ENCODE measurements at places on chromosomes 6 and 20.

DNA sequence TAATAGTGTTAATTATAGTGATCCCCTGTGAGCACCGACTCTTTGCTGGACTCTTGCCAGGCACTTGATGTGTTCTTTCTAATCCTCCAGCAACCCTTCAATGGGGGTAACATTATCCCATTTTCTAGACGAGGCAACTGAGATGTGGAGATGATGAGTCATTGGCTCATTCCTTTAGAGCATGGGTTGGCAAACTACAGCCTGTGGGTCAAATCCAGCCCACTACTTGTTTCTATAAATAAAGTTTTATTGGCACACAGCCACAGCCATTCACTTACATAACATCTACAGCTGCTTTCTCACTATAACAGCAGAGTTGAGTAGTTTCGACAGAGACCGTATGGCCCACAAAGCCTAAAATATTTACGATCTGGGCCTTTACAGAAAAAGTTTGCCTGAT, 249.5 kb upstream of the KCNG1 start:
- DNase-seq: no peak

GRCh38 chr6:35642471-35643161, 46.1 kb downstream of the FKBP5 start:
- no peak for DNase-seq

GRCh38 chr20:38085026-38085425, 51.5 kb downstream of the RPRD1B start:
- no peak for DNase-seq

DNA sequence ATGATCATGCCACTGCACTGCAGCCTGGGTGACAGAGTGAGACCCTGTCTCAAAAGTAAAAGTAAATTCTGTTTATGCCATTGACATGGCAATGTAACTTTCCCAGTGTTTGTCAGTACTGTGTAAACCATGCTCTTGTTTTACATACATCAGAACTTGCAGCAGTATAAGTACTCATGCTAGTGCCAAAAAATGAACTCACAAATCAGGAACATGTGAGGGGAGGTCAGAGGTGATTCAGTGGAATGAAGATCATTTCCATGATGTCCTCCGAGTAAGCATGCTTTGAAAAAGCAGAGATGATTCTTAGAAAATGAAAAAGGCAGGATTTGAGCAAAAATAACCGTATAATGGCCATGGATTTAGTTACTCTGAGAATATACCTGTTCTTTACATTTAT, 81.9 kb downstream of the ANKS1A start:
- DNase-seq: no peak

GRCh38 chr20:35823937-35824336, 52.1 kb downstream of the PHF20 start:
- no peak for DNase-seq

GRCh38 chr6:12401200-12401599, 111.0 kb downstream of the EDN1 start:
- DNase-seq: no peak

GRCh38 chr20:24770628-24771541, 178.2 kb upstream of the CST7 start:
- no peak for DNase-seq

- DNase-seq: no peak
Measured at GRCh38 chr20:2708665-2709064, 16.1 kb downstream of the EBF4 start.

GRCh38 chr6:145866456-145867396, 52.1 kb upstream of the FBXO30 start:
- no peak for DNase-seq

GRCh38 chr6:138250513-138251247, 32.4 kb upstream of the PBOV1 start:
- DNase-seq: no peak

- DNase-seq: no peak
Measured at GRCh38 chr6:129105035-129105434, 222.1 kb downstream of the LAMA2 start.

DNA sequence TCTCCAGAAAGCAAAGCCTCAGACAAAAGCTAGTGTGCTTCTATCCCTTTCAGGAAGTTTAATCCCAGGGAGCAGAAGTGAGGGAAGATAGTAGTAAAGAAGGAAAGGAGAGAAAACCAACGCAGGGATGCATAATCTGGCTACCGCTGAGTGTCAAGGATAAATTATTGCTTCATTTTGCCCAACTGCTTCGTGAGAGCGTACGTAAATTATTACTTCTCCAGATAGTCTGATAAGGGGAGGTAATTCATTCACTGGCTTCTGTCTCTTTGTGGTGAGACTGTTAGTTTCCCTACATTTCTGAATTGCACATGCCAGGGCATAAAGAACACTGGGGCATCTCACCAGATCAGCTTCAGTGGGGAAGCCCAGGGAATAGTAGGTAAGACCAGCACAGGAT, 539.7 kb downstream of the PHF3 start:
- DNase-seq: no peak

DNA sequence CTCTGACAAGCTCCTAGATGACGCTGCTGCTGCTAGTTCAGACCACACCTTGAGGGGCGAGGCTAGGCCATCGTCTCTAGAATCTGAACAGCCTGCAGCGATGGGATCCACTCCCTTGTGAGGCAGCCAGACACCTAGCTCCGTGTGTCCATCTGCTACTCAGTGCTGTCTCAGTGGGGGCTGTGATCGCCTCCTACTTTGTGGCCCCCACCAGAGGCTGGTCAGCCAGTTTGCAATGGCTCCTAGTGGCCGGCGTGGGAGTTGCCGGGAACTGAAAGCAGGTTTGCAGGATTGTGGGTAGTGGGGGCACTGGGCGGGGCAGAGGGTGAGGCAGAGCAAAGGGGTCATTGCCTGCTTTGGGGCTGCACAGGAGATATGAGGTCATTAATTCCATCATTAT, 2.8 kb downstream of the CCN5 start:
- no peak for DNase-seq

- DNase-seq: no peak
Measured at GRCh38 chr6:50899306-50899870, 80.7 kb downstream of the TFAP2B start.

DNA sequence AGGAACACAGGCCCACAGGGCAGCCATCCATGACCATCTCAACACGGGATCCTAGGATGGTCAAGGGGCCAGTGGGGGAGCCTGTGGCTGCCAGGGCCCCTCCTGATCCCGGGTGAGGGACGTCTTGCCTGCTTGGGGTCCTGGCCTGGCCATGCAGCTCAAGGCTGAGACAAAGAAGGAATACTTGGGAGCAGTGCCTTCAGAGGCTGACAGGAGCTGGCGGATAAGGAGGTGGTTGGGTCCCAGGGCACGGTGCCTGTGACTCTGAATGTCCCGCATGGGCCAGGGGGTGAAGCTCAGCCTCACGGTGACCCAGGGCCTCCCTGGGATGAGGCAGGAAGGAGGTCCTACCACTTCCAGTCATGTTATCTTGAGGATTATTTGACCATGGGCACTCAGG, 95.2 kb downstream of the SMOC2 start:
- DNase-seq: no peak

GRCh38 chr6:33112148-33112547, 36.4 kb downstream of the HLA-DPB1 start:
- DNase-seq: no peak

DNA sequence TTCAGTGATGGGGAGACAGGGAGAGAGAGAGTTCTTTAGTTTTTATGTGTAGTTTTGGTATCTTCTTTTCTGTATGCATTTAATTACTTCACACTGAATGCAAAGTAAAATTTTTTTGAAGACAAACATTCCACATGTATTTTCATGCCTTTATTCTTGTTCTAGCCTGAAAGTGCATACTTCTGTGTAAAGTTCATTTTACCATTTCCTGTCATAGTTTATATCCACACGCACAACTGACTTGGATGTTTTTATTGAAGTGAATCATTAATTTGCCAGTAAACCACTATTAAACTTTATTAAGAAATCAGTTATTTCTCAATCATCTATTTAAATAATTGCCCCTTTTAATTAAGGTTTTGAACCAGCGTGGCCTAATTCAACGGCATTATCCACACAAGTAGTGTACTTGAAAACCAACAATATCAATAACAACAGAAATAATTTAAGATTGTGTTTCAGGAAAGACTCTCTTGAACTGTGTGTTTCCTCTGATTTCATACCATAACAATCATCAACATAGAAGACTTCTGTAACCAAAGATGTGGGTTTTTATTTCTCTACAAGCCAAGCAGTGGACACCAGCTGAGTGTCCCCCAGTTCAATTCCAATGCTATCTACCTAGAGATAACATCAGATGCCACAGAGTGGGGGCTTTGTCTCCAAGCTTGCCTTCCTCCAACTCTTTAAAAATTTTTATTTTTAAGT, 512.7 kb upstream of the JAG1 start:
- no peak for DNase-seq

DNA sequence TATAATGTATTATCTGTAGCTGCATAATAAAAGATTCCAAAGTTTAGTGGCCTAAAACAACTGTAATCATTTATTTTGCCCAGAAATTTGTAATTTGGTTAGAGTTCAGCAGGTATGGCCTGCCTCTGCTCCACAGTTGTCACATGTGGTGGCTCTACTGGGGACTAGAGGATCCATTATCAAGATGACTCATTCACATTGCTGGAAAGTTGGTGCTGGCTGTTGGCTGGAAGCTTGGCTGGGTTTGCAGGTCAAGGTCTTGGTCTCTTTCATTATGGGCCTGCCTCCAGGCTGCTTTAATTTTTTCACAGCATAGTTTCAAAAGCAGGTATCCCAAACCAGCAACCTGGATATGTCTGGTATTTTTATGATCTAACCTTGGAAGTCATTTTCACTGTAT, 17.6 kb downstream of the TRDN start:
- DNase-seq: no peak

DNA sequence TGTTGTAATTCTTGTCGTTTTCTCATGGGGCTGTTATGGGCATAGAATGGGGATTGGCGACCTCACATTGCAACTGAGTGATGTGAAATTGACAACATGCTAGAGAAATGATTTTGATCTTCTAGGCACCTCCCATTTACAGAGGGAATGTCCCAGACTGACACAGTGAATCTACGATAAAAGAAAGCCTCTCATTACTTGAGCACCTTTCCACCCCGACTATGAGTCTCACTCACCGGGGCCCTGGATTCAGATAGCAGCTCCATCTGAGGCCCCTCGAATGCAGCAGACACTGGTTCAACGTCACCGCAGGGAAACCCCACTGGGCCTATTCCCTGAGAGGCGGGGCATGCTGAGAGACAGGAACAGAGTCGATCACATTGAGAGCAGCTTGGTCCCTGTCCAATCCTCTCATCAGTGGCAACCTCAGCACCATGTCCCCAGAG, 49.1 kb downstream of the NFATC2 start:
- no peak for DNase-seq

GRCh38 chr6:165227644-165228329, 81.6 kb downstream of the C6orf118 start:
- no peak for DNase-seq

DNA sequence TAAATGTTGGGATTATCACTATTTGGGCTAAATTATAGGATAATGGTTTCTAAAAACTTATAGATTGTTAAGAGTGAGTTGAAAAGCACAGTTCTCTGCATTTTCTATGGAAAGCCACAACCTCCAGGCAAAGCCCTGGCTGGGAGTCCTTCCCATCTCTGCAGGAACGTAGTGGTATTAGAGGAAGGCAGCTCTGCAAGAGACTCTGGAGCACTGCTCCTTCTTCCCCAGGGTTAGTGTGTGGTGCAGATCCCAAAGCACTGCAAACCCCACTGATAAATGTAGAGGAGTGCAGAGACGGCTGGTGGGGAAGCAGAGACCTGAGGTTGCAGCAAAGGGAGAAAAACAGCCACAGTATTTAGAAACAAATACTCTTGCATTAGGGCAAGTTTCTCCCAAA, 225.3 kb downstream of the TINAG start:
- DNase-seq: no peak

- no peak for DNase-seq
Measured at GRCh38 chr6:152261179-152261578, 376.0 kb downstream of the SYNE1 start.

- no peak for DNase-seq
Measured at GRCh38 chr6:116666869-116667268, 1.7 kb downstream of the ZUP1 start.

GRCh38 chr6:149988550-149989346, 25.0 kb downstream of the ULBP1 start:
- no peak for DNase-seq

DNA sequence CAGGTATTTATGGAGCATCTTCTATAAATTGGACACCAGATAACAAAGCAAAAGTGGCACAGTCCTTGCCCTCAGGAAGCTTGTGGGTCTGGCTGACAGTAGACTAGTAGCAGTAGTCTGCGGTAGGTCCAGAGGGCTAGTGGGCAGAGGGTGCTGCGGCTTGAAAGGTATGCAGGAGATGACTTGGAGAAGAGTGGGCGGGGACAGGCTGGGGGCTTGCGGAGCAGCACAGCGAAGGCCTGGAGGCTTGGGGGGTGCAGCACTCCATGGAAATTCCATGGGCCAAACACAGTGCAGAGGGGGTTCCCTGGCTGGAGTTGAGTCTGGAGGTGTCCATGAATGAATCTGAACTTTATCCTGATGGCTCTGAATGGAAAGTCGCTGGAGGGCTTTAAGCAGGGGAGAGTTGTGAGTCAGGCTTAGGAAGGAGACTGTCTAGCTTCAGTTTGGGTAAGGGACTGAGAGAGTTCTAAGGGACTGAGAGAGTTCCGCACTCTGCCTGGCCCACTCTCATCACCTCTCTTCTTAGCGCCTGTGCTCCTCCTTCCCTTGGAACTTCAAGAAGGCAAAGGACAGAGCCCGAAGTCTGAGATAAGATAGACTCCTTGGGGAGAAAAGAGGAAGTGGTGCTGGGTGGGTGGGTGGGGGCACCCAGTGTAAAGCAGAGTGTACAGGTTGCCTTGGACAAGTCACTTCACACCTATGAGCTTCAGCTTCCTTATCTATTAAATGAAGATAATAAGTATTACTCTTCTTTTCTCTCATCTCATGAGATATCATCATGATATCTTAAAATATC, 8.8 kb downstream of the PKIG start:
- no peak for DNase-seq

DNA sequence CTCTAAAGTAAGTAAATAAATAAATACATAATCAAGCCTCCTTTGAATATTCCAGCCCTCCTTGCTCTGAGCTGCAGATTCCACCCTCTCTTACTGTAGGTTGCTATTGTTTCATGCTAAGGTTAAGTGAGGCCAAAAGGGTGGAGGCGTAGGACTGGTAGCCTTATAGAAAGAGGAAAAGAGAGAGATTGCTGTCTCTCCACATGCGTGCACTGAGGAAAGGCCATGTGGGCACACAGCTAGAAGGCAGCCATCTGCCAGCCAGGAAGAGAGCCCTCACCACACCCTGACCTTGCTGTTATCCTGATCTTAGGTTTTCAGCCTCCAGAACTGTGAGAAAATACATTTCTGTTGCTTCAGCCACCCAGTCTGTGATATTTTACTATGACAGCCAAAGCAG, 87.4 kb upstream of the SHLD1 start:
- DNase-seq: no peak
